ENCODE measurements at places on chromosomes 7 and 10. TPM values are rescaled to one million over a fixed set of nuclear protein-coding genes. Genes with fewer than 3 reads are reported as not detected.
A peak's percentile ranks its signal among the peaks of the same experiment; 100 is the strongest.

The OR2A5 gene
- total RNA-seq: not detected

The IDI1 gene
- 26.0 TPM for total RNA-seq

The OPN1SW gene
- not detected for total RNA-seq

- no peak for DNase-seq
Observed at GRCh38 chr10:91541481-91541880, 91.4 kb downstream of the PPP1R3C start.

GRCh38 chr10:78320506-78320905 lies 286.8 kb downstream of the RPS24 start:
- DNase-seq: no peak

DNA sequence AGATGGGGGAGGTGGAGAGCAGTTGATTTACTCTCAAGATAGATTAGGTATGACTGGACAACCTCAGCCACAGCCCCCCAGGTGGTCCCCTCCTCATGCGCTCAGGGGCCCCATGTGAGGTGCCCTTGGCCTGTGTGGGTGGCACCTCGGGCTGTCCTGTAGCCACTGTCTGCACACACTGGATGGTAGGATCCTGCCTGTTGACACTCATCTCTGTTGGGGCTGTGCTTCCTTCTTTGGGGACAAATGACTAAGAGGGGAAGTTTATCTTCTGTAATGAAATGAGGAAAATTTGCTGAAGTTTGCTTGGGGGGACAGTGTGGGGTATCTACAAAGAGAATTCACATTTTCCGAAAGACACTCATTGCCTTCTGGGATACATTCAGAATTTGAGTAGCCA lies 53.6 kb upstream of the ANTXRL start:
- DNase-seq: peak; percentile 62

- peak; percentile 19 for DNase-seq
Observed at GRCh38 chr10:12924911-12925310, 76.6 kb downstream of the CCDC3 start.

DNA sequence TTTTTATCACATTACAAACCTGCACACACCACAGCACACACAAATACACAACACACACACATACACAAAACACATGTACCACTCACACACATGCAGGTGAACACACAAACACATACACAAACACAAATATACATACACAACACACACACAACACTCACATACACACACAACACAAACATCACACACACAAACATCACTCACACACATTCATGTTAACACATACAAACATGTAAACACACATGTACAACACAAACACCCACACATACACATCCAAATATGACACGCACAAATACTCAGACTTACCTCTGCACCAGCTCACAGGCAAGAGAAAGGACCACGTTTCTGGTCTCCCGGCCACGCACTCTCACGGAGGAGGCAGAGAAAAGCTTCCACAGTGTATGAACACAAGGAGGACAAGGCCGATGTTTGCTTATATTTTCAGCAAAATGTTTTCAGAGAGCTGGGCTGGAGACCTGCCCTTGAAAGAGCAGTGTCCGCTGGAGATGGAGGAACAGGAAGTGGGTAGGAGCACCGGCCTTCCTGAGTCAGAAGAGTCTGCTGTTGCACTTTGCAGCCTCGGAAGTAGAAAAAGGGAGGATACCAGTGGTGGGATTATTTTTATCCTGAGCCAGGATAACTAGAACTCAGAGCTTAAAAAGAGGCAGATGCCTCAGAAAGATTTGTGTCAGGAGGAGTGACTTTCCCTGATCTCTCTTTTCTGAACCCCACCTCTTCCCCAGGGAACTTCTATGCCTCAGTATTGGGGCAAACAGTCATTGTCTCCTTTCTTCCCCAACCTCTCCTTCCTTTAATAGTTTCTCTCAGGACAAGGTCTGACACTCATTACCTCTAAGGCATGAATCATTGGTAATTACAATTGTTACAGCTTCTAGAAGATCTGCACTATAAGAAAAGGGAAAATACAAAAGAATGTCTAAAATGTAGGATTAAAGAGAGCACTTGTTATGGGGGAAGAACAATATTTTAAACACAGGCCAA lies at the start of gene GIMAP6:
TSS of gene GIMAP6 (minus strand) at position 520 of the 999 bp plus-strand sequence. CDS start 2,243 bp downstream, outside the sequence.
- DNase-seq: no peak

DNA sequence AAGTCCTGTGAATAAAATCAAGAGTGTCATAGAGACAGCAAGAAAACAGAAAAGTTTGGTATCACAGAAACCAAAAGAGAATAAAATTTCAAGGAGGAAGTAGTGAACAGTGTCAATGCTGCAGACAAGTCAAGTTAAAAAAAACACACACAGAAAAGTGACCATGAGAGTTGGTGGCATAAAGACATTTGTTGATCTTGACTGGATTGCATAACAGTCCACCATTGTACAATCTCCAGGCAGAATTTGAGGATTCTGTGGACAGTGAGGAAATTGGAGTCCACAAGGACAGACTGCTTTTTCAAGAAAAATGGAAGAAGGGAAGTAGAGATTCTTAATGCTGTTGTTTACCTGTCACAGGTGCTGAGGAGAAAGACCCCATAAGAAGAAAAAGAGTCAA lies 412.5 kb downstream of the PLXDC2 start:
- no peak for DNase-seq

DNA sequence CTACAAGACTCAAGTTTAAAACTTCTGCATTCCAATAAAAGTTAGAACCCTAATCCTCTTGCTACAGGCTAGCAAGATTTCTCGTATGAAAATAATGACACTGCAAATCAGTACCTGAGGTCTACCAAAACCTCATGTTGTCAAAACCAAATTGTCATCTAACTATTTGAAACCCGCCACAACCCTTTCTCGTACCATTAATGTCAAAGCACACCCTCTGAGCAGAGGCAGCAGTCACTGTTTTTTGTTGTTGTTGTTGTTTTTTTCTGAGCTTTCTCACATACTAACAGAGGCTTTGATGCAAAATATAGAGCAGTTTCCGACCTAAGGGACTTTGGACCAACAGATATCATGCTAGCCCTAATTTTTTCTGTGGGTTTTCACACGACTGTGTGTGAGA lies 563.9 kb upstream of the C7orf33 start:
- no peak for DNase-seq

DNA sequence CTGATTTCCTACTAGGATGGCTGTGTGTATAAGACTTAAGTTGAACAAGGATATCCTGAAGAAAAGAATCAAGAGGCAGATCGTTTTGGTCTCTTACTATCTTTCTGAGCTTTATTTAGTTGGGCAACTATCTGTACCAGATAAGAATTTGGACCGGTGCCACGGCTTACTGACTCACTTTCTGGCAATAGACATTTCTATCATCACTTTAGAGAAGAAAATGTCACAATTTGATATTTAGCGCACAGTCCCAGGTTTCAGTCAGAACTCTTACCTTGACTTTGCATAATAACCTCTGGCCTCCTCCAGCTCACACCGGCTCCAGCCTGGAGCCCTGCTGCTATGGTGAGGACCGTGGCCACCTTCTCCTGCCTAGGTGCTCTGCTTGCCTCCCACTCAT lies 218.2 kb upstream of the MDFIC start:
- no peak for DNase-seq

- DNase-seq: no peak
Observed at GRCh38 chr10:73998623-73998928, 660 bp downstream of the VCL start.

DNA sequence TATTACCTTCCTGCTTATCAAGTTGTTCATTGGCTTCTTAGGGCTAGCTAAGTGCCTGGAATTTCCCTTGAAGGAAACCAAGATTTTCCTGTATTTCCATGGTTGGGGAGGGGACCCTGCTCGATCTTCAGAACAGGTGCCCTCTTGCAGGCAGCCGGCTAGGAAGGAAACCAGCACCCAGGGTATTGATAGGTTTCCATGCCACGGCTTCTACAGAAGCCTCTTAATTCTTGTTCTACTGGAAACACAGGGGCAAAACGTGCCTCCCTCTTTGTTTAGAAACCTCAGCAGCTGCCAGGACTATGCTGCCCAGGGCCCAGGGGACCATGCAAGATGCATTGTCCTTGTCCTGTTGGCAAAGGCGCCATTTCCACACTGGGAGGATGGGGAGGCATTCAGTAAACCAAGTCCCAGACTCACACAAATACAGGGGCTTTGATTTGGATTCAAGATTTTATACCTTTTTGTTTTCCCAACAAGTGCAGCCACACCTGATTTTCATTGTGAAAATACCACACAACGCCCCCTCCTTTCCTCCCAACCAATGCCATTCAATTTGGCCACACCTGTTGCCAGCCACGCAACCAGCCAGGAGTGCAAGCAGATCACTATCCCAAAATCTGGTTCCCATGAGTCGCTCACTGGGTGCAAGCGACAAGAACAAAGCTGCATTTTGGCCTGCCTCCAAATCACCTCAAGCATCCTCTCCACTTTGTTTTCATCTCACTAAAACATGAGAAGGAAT lies 29.6 kb downstream of the C10orf71 start:
- peak; percentile 60 for DNase-seq

DNA sequence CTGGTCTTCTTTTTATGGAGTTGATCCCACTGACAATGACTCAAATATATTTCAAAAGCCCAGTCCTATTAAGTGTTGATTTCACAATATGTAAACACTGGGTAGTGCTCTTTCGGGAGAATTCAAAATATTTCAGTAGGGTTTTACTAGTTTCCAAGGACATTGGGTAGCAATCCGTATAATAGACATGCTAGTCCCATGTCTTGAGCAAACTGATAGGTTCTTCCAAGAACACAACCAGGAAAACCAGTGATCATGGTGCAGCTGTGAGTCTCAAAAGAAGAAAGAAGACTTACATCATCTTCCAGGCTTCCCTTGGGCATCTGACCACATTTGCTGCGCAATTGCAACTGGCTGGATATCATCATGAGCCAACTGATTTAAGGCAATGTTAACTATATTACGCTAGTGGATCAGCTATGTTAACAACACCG lies 59.3 kb upstream of the APBB1IP start:
- DNase-seq: no peak

DNA sequence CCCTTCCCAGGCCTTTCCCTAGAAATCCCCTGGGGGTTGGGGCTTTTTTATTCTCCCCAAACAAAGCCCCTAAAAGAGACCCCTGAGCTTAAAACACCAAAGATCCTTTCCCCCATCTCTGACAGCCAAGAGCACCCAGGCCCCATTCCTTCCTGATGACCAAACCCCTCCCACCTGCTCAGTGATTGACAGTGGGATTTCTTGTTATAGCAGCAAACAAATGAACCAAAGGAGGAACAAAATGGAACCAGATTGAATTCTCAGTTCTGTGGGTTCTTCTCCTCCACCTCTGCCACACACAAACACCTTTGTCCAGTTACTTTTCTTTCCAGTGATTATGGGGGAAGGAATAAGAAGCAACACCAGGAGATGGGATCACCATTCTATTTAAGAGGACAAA lies 21.5 kb upstream of the CDHR3 start:
- DNase-seq: no peak
